ENCODE measurements at places on chromosomes 7 and 10. TPM values are rescaled to one million over a fixed set of nuclear protein-coding genes. Genes with fewer than 3 reads are reported as not detected.

The EIF3A gene
- total RNA-seq, result 214 TPM

The GFRA1 gene
- not detected for total RNA-seq

The CUL1 gene
- 59.5 TPM for total RNA-seq

- DNase-seq, result no peak
Observed at GRCh38 chr10:118543714-118544400, 51.6 kb downstream of the PRLHR start.

DNA sequence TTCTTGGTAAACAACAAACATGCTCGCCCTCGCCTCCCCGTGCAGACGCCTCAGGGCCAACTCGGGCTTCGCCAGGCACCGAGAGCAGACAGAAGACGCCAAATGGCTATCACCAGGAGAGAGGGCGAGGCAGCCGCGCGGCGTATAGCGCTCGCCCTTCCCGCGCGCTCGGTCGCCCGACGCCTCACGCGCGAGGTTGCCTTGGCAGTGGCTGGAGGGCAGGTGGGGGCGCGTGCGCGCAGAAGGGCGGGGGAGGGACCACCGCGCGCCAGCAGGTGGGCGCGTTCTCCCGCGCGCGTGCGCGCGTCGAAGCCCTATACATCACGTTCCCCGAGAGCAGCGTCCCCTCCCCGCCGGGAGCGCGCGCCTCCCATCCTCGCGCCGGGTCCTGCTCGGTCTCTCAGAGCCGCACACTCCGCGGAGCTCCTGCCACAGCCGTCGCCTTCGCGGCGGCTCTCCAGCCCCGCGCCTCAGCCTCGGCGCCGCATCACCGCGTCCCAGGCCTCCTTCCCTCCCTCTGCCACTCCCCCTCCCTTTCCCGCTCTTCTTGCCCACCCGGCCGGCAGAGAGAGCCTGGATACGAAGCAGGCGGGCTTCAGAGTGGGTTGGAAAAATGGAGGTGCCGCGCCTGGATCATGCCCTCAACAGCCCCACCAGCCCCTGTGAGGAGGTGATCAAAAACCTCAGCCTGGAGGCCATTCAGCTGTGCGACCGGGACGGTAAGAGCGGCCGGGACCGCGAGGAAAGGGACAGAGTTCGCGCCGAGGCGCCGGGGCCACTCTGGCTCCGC is at the start of gene PHYHIPL:
TSS of gene PHYHIPL (plus strand) at position 403 of the 790 bp plus-strand sequence. CDS start at position 614, 211 bp downstream.
- no peak for DNase-seq
